ENCODE measurements at places on chromosomes 1 and 21.

DNA sequence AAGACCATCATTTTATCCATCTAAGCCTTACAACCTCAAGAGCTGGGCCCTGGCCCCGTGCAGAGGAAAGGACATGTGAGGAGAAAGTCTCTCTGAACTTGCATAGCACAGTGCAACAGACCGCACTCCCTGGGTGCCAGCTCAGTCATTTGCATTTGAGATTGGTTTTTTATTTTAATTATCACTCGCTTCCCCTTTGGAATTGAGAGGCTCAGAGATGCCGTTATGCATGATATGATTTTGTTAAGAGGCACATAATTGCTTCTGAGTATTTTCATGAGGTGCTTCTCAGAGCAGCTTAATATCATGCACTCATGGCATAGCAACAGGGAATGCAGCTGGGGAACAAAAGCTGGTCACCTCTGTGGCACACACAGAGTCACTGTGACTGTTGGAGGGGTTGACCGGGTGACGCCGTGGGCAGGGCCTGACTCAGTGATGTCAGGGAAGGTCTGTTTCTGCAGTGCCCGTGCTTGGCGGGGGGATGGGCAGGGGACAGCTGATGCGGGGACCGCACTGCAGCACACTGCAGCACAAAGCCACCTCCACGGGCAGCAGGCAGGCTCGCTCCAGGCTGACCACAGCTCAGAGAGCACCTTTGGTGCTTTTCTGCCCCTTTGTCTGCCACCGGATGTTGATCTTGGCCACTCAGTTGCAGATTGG lies 43.2 kb upstream of the VAMP3 start:
- no peak for DNase-seq

GRCh38 chr1:64956733-64957441 lies 9.5 kb downstream of the JAK1 start:
- no peak for DNase-seq

DNA sequence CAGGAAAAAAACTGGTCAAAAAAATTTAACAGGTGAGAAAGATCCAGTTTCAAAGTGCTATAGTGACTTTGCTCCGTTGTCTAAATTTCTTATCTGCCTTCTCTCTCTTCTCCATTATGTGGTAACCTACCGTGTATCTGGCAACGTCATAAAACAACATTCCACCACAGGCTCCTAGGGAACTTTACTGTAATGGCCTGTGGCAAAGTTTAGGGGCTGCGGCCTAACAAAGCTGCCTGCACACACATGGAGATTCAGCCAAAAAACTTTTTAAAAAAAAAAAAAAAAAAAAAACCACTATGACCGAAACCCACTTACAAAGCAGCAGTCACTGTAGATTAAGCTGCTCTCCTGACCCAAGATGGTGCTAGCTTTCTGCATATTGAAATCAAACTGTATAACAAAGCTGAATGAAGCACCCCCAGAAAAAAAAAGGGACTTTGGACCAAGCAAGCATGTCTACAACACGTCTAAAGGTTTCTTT lies 202.6 kb downstream of the SLC45A1 start:
- DNase-seq: no peak

GRCh38 chr1:208516780-208517179 lies 272.6 kb upstream of the PLXNA2 start:
- DNase-seq: no peak

DNA sequence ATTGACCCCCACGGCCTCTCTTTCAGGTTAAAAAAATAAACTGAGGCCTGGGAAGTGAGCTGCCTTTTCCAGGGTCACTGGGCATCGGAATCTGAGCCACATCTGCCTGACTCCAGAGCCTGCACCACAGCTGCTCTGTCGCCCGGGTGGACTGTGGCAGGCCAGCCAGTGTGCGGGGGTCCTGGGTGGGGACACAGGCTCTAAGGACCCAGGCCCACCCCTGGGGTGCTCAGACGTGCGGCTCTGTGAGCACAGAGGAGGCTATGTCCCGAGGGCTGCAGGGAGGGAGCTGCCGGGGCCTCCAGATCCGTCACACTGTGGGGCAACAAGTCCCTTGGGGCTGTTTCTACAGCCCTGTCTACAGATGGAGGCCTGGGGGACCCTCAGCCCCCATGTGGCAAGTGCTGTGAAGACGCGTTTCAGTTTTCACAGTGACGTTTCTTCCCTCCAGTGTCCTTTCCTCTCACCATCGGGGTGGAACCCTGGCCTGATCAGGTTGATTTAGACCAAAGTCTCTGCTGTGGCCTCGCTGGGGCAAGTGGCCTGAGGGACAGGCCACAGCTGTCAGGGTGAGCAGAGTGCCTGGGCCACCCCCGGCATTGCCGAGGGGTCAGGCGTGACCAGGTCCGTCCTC lies 39.2 kb upstream of the ACTRT2 start:
- no peak for DNase-seq

DNA sequence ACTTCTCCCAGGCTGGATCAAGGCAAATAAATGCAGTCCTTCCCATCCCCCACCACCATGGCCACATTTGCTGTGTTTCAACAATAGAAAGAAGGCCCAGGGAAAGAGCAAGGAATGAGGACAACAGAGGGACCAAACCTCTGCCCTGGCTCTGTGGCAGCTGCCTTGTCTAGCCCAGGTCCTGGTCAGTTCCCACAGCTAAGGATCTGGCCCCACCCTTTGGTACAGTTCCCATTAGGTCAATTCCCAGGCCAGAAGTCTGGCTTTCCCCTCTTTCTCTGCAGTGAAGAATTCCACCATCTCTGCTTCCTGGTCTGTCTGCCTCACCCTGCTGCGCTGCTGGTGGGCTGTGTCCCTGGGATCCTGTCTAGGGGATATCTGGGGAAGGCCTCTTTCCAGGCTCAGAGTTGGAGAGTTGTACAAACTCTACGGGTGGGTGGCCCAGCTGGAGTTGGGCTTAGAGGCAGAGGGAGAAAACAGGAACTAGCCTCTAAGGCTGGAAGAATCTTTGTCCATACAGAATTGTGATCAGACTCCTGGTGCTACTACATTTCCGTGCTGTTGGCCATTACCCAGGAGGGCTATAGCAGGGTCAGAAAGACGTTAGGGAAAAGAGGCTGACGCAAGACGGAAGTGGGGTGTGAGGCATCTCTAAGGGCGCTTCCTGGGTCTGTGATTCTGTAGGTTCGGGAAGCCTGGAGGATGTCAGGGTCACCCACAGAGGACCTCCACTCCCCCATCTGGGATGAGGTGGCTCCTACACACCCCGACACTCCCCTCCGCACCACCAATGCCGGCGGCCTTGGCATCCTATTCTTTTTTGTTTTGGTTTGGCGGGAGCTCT lies 953 bp upstream of the NDUFS2 start:
- DNase-seq: no peak

DNA sequence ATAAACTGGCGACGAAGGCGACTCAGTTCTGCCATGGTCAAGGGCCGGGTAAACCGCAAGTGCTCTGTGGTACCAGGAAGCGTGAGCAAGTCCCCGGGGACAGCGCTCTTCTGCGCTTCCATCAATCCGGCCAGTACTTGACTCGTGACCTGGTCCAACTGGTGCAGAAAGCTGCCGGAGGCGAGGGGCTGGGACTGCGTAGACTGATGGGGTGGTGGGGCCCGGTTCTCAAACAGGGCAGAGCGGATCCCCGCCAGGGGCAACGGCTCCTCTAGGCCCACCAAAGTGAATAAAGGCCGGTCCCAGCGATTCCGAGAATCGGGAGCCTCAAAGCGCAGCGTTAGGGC lies 852 bp downstream of the KTI12 start:
- DNase-seq: no peak

GRCh38 chr1:15836772-15837669 lies 10.5 kb upstream of the SPEN start:
- no peak for DNase-seq

DNA sequence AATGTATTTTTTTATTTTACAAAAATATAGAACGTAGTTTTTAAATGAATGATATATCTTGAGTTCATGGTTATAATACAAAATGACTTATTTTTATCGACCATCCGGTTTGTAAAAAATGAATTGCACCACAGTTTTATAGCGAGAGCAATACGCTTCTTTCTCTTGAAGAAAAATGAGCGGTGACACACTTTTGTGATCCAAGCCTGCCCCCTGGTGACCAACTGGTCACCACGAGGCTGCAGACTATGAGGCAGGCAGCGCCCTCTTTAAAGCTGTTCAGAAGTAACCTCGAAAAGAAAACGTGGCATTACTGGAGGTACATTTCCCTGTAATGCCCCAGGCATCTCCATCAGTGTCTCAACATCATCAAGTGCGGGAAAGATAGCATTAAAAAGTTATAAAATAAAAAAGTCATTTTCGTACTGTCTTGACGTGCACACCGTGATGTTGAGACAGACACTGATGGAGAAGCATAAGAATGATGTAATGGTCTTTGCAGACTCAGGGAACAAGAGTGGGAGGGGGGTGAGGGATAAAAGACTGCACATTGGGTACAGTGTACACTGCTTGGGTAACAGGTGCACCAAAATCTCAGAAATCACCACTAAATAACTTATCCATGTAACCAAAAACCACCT lies 734.2 kb upstream of the ADAMTS5 start:
- no peak for DNase-seq

DNA sequence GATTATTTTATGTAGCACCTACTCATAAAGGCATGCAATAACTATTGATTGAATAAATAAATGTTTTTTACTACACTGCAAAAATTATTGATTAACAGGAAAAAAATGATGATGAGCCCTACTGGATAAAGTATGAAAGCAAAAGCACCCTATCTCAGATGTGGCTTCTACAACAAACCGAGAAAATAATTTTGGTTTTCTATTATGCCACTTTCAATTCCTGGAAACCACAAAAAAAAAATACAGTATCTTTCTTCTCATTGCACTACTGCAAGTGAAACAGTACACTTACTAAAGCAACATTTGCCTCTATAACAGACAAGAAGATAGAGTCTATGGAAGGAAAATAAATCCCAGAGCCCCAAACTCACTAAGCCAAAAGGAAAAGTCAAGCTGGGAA lies 1882.4 kb downstream of the NCAM2 start:
- no peak for DNase-seq

GRCh38 chr1:94599095-94599813 lies 57.7 kb upstream of the F3 start:
- no peak for DNase-seq

DNA sequence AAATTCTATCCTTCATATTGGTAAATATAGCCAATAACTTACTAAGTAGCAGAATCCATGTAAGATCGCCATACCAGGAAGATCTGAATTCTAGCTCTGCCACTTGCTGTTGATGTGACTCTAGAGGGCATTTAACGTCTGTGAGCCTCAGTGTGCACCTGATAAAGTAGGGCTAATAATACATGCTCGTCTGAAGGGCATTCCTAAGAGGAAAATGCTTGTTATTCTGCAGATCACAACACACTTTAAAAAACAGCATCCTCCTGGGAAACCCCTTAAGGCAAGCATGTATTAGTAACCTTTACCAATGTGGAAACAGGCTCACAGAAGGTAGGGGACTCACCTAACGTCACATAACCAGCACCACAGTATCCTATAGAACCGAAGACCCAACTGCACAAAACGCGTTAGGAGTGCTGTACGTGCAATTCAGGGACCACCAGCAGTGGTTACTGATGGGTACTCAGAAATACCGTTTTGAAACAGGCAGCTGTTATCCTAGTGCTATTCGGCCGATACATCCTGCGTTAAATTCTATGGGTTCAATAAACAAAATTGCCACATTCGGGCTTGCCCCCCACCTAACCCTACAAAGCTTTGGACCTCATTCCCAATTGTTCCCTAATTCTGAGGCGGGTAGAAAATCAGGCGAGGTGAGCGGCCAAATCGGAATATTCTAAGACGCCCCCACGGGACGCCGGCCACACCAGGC lies 758 bp downstream of the DEPDC1 start:
- no peak for DNase-seq

- DNase-seq: no peak
These were observed 358.4 kb upstream of the SGIP1 start for GRCh38 chr1:66175581-66175980.
